ENCODE measurements at places on chromosomes 3 and 15. TPM values are rescaled to one million over a fixed set of nuclear protein-coding genes. Genes with fewer than 3 reads are reported as not detected.

Gene CPLX3
- not detected for total RNA-seq

Gene CPN2
- not detected for total RNA-seq

Gene TIGIT
- total RNA-seq = 213 TPM

Gene ARL14
- total RNA-seq = not detected

Gene UTS2B
- total RNA-seq = not detected

Gene STRA6
- not detected for total RNA-seq

Gene SORD
- total RNA-seq = 30.5 TPM

Gene AADACL2
- total RNA-seq = not detected
